ENCODE measurements at places on chromosomes 5 and 9.

DNA sequence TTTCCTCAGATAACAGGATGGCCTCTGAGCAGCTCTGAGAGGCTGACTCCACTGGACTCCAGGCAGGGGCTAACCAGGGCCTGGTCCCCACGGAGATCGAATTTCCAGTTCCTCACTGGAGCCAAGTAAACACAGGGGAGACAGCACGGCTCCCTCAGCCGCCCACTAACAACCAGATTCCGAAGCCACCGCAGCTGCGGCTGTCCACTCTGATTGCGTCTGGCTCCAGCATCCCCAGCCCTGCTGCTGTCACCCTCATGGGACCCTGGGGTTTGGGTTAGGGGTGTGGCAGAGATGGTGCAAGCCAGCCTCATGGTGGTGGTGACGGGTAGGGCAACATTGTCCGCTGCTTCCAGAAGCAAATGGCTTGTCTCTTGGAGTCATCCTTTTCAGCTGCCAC, 172.6 kb downstream of the RGS3 start:
- no peak for DNase-seq

DNA sequence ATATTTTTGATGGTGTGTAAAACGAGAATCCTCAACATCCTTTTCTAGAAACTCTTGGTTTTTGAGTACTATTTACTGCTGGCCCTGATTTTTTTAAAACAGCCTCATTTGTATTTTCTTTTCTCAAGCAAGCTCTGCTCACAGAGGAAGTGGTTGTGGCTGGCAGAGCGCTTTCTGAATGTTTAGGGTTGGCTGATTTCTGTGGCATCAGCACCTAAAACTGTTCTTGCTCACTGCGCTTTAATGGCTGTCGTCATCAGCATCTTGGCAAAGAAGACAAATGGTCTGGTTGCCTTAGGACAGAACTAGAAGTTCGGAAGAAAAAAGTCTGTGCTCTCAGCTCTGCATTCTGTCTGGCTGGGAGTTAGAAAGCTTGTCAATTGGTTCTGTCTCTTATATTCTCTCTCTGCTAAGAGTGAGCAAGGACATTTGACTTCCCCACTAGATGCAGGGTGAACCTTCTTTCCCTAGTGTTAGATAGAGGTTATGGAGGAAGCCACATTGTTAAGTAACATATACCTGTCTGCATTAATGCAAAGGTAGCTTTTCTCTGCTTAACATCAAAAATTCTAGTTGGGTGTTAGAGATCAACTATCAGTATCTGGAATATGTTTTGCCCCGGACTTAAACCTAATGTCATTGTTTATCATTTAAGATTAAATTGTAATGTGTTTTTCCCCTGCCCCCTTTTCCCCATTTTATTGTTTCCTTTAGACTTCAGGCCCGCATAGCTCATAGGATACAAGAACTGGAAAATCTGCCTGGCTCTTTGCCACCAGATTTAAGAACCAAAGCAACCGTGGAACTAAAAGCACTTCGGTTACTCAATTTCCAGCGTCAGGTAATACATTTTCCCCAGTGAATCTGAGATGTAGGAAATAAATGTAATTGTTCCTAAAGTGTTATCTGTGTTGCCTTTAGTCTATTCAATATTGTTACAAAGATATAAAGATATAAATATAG, 39.0 kb downstream of the SMARCA2 start:
- DNase-seq, result peak; percentile 71

DNA sequence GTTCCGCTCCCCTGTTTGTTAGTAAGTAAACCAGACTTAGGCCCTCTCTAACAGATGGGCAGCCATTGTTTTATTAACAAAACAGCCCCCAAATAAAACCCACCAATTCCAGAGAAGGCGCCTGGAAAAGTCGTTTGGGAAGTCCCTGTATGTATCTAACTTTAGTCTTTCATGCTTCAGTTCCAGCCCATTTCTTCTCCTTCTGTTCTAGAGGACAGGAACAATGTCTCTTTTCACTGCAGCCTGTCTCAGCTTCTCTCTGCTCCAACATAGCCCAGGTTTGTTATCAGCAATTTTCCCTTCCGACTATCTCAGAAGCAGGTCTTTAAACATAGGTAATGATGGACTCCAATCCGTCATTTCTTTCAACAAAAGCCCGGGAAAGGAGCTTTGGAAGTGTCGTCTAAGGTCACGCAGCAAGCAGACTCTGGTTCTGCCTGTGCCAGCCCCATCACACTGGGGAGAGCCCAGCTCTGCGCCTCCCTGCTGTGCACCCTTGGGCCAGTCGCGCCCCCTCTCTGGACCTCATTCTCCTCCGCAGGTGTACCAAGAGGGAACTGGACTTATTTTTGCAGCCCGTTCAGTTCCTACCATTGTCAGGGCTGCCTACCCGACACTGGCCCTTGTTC, 9.6 kb upstream of the AKNA start:
- DNase-seq, result no peak

- no peak for DNase-seq
Measured at GRCh38 chr9:23563517-23563916, 262.5 kb downstream of the ELAVL2 start.

DNA sequence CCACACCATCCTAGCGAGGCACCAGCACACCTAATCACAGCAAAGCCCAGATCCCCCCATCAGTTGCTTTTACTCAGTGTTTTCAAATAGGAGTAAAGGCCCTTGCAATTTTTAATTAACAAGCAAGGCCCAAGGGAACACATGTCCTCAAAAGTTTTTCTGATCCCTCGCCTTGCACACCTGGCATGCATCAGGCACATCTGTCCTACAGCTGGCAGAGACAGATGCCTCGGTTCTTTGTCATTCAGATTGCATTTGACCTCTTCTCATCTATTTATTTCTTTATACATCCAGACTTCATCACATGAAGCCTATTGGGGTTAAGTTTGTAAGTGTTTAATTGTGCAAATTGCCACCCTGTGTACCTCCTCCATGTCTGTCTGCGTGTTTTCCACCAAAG, 241.4 kb downstream of the MARCHF11 start:
- DNase-seq, result no peak

DNA sequence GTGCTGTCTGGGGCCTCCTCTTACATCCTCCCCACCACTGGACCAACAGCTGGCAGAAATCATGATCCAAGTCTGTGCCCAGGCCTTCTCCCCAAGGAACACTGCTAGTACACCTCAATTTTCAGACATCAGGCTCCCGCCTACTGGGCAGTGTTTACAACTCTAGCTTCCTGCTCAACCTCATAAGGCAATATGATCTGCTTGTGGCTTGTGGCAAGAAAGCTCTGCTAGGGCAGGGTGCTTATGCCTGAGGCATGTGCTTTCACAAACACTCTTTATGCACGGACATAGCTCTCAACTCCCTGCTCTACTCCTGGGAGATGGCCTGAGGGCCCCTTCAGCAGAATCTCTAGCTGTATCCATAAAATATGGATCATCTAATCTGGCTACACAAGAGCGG, 32.5 kb downstream of the SH3TC2 start:
- no peak for DNase-seq

DNA sequence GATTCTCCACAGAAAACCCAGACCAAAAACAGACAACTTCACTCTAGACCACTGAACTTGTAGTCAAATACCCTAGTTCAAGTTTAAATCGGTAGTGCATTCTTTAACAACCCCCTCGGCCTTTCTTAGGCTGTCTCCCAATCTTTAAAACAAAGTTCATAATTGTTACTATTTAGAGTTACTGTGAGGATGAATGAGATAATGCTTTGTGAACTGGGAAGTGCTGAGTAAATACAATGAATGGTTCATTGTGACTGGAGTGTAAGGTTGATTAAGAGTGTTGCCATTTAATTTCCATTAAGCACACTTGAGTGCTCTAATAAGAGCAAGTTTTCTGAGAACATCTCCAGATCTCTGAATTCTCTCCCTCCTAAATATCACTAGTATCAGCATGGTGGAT, 228.8 kb upstream of the PIK3R1 start:
- DNase-seq, result no peak

DNA sequence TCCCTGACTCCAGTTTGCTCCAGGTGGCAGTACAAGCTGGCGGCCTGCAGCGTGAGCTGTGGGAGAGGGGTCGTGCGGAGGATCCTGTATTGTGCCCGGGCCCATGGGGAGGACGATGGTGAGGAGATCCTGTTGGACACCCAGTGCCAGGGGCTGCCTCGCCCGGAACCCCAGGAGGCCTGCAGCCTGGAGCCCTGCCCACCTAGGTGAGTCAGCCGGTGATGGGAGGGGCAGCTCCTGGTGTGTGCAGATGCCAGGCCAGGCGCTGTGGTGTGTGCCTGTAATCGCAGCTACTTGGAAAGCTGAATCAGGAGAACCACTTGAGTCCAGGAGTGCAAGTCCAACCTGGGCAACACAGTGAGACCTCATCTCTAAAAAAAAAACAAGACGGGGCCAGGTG, 10.0 kb upstream of the CACFD1 start:
- no peak for DNase-seq

DNA sequence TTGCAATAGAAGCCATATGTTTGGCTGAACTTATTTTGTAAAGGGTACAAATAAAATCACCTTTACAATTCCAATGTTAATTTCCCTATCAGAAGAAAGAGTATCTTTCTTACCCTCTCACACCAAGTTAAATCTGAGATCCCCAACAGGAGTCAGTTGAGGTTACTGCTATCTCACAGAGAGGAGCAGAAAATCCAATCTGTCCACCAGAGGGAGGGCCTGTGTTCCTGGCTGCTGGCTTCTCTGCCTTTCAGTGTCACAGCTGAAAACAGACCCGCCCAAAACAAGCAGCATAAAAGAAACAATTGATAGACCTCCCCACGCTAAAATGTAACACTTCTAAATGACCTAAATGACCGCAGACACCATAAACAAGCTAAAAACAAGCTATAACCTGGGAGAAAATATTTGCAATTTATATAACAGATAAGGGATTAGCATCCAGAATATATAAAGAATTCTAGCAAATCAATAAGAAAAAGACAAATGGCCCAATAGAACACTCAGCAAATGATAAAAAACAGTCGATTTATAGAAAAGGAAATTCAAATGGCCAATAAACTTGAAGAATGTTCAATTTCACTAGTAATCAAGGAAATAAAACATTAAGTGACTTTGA, 24.5 kb upstream of the MVB12B start:
- DNase-seq, result peak; percentile 67

DNA sequence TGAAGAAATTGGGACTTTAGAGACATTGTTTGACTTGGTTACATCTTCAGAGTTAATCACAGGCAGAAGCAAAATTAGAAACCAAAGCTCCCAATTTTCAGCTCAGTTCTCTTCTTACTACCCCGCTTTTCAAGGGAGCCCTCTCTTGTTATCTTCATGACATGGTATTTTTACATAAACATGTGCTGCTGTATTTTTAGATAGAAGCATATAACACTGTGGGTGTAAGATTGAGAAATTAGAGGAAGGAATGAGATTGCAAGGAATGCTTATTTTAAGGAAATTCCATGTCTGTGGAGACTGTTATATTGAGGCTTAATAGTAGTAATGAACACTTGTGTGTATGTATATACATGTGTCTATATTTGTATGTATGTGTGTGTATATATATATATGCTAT, 401.6 kb downstream of the TMEM232 start:
- no peak for DNase-seq

GRCh38 chr5:147339313-147339712, 104.5 kb downstream of the STK32A start:
- no peak for DNase-seq

- DNase-seq, result no peak
Measured at GRCh38 chr9:33690143-33690933, 105.0 kb upstream of the PRSS3 start.

GRCh38 chr9:129172816-129173215, 5.2 kb downstream of the IER5L start:
- DNase-seq, result no peak

DNA sequence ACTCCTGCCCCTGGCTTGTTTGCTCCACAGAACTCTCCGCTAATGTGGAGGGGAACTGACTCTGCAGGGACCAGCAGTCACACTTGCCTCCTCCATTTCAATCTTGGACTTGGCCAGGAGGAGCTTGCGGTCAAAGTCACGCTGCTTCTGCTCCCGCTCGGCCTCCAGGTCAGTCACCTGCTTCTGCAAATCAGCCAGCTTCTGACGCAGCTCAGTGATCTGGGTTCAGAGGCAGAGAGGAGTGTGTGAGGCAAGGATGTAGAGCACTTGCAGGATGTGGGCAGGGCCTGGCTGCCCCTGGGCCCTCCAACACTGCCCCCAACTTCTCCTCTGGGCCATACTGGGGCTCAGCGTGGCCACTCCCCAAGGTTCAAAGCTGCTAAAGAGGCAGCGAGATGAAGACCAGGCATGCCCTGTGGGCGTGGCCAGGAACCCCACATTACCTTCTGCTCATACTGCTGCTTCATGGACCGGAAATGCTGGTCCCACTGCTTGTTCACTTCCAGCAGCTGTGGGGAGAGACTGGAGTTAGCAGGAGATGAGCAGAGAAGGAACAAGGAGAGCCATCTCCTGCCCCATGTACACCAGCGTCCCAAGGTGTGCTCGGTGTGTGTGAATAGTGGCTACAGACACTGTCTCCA, 22.2 kb downstream of the GPX3 start:
- no peak for DNase-seq

- DNase-seq, result no peak
Measured at GRCh38 chr5:113034182-113034773, 57.7 kb downstream of the DCP2 start.

- DNase-seq, result no peak
Measured at GRCh38 chr5:852018-852417, 1.2 kb upstream of the ZDHHC11 start.
